ENCODE measurements at places on chromosomes 11 and 22.

- no peak overlapping the region for H3K27ac ChIP-seq
- no peaks in the 10 kb centered on the region for H3K36me3 ChIP-seq
- H3K27me3 ChIP-seq: no peaks in the 10 kb centered on the region
- DNase-seq: no peak
Measured at GRCh38 chr11:9716275-9717039, 52.6 kb downstream of the SWAP70 start.

DNA sequence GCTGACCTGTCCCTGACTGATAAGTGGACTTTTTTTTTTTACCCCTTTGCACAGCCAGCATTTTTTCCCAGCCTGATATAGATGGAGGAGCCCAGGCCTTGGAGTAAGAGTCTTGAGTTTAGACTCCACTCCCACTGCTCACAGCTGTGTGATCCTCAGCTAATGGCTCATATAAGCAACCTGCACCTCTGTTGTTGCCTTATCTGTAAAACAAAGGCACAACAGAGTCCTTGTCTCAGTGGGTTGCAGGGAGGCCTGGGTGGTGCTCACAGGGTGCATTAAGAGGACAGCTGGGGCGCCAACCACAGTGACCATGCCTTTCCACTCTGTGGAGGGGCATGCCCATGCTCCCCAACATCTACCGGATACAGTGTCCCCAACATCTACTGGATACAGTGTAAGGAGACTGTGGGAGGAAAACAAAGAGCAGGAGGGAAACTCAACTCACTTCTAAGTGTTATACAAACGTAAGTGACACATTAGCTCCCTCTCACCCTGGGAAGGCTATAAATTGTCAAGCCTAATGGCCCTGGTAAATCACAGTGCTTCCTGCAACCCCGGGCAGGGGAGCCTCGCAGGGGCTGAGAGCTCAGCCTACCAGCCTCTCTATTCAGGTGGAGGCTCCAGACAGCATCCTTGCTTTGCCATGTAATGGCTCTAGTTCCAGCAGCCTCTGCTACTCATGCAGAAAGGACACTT is 109.5 kb downstream of the TENM4 start:
- H3K4me3 ChIP-seq: no peak overlapping the region
- H3K27me3 ChIP-seq: no peaks in the 10 kb centered on the region
- no peaks in the 10 kb centered on the region for H3K4me1 ChIP-seq
- no peaks in the 10 kb centered on the region for H3K36me3 ChIP-seq
- no peak overlapping the region for H3K27ac ChIP-seq

GRCh38 chr11:68352591-68352990 is 40.2 kb downstream of the LRP5 start:
- no peaks in the 10 kb centered on the region for H3K27me3 ChIP-seq
- H3K27ac ChIP-seq: no peak overlapping the region
- H3K4me1 ChIP-seq: no peaks in the 10 kb centered on the region
- H3K4me3 ChIP-seq: no peak overlapping the region
- no peak for DNase-seq

DNA sequence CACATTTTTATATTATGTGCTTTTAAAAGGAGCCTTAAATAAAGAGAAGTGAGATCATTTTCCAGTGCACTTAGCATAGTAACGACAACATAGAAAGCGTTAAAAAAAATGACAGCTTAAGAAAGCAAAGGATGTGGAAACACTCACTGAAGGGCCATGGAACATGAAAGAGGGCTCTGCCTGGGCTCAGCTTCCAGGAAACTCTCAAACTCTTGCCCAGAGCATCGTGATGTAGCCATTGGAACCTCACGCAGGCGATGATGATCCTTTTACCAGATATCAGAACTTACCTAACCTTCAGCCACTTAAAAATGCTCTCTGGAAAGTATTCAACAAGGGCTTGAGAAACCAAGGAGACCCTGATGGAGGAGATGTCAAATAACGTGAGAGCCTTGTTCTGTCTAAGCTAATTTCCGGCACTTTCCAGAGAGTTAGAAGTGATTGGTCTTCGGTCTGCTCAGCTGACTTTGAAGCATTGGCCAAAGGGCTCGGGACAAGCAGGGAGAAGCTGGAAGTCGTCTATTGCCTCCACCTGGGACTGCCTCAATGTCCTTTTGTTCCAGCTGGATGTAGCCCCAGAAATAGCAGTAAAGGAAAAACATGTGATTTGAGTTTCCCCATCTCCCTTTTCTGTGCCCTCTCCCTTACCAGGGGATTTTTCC is 21.5 kb upstream of the ETS1 start:
- no peak for DNase-seq
- no peaks in the 10 kb centered on the region for H3K36me3 ChIP-seq
- no peaks in the 10 kb centered on the region for H3K4me1 ChIP-seq
- H3K4me3 ChIP-seq: no peak overlapping the region
- H3K27ac ChIP-seq: no peak overlapping the region

GRCh38 chr11:108027057-108027456 is 18.4 kb downstream of the CUL5 start:
- DNase-seq: no peak
- no peak overlapping the region for H3K4me3 ChIP-seq
- H3K27me3 ChIP-seq: no peaks in the 10 kb centered on the region
- no peak overlapping the region for H3K27ac ChIP-seq

- no peak overlapping the region for H3K27ac ChIP-seq
- no peaks in the 10 kb centered on the region for H3K27me3 ChIP-seq
- H3K4me1 ChIP-seq: no peaks in the 10 kb centered on the region
- H3K36me3 ChIP-seq: no peaks in the 10 kb centered on the region
Measured at GRCh38 chr11:12526789-12527188, 147.4 kb upstream of the TEAD1 start.

DNA sequence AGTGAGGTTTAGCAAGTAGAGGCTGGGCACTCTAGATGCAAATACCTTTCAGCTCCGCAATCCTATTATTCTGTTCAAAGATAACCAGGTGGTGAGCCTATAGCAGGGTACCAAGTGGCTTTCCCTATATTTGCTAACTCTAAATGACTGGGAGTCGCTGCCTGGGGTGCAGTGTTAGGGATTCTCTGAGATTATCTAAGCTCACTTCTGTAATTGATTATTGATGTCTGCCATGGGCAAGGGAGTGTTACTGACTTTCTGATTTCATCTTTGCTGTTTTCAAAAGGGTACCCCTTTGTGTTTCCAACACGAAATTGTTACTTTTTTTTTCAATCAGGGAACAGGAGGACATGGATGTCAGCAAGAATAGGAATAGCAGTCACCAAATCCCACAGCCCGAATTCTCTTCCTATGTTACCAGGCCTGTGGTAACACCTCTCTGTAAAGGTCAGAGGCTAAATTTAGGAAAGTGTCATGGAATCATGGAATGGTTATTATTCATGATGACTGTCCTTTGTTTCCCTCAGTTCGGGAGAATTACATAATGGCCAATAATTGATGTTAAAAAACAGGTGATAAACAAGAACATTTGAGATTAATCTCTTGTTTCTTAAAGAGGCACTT is 62.6 kb upstream of the CRYBB3 start:
- no peak for DNase-seq
- peaks cover 35% of the 10 kb centered on the region for H3K4me1 ChIP-seq
- H3K27me3 ChIP-seq: no peaks in the 10 kb centered on the region
- H3K36me3 ChIP-seq: no peaks in the 10 kb centered on the region
- no peak overlapping the region for H3K27ac ChIP-seq

- H3K36me3 ChIP-seq: no peaks in the 10 kb centered on the region
- H3K27me3 ChIP-seq: no peaks in the 10 kb centered on the region
- peaks cover 14% of the 10 kb centered on the region for H3K4me1 ChIP-seq
Measured at GRCh38 chr11:67120456-67120855, 1.4 kb downstream of the KDM2A start.

GRCh38 chr11:2092956-2093412 is 46.2 kb downstream of the IGF2 start:
- H3K36me3 ChIP-seq: no peaks in the 10 kb centered on the region
- no peaks in the 10 kb centered on the region for H3K4me1 ChIP-seq
- H3K27ac ChIP-seq: peak overlapping the region; percentile 46
- peak; percentile 100 for DNase-seq

DNA sequence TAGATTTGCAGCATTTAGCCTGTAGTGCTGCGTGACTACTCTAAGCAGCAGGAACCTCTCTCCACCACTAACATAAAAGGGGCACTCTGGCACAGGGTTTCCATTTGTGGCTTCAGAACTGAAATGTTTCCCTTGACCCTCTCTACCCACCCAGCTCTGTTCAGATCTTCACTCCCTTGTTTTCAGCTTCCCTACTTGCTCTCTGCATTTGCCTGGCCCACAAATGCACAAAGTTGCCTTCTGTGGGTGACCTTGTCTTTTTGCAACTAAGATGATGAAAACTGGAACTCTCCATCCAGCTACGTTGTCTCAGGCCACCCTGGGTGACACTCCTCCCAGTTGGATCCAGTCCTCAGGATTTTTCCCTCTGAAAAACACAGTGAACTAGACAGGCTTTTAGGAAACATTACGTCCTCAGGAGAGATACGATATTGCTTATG is 19.8 kb upstream of the PSMA1 start:
- no peak for DNase-seq
- H3K36me3 ChIP-seq: no peaks in the 10 kb centered on the region
- no peak overlapping the region for H3K4me3 ChIP-seq
- no peaks in the 10 kb centered on the region for H3K27me3 ChIP-seq

- H3K4me1 ChIP-seq: no peaks in the 10 kb centered on the region
- H3K36me3 ChIP-seq: no peaks in the 10 kb centered on the region
- no peak overlapping the region for H3K4me3 ChIP-seq
- no peak overlapping the region for H3K27ac ChIP-seq
Measured at GRCh38 chr11:68678031-68678441, 6.3 kb upstream of the GAL start.

DNA sequence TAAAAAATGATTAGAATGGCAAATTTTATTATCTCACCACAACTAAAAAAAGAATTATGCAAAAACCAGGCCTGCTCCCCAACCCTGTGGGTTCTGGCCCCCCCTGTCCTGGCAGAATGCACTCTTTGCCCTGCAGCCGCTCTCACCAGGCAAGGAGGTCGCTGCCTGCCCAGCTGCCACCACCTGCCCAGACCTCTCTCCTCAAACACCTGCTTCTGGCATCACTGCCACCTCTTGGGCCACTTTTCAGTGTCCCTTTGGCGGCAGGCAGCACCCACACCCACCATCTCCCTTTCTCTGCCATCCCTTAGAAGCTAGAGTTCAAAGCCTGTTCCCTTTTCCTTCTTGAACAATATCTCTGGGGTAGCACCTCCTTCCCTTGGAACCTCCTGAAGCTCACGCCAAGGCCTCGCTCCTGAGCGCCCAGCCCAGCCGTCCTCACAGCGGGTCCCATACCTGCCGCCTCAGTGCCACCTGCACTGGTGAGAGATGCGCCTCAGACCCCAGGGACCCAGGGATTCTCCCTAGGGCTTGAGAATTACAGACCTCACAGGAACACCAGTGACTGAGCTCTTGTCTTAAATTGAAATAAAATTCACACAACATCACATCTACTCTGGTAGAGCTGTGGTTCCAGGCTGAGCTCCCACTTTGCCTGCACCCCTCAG is 44.6 kb downstream of the SGSM3 start:
- no peak overlapping the region for H3K27ac ChIP-seq
- H3K4me3 ChIP-seq: no peak overlapping the region
- peaks cover 21% of the 10 kb centered on the region for H3K36me3 ChIP-seq
- H3K4me1 ChIP-seq: no peaks in the 10 kb centered on the region

- no peak overlapping the region for H3K27ac ChIP-seq
- H3K27me3 ChIP-seq: no peaks in the 10 kb centered on the region
- H3K36me3 ChIP-seq: no peaks in the 10 kb centered on the region
- no peak for DNase-seq
- no peak overlapping the region for H3K4me3 ChIP-seq
- peaks cover 13% of the 10 kb centered on the region for H3K4me1 ChIP-seq
Measured at GRCh38 chr22:41828516-41828915, 4.4 kb upstream of the SREBF2 start.

DNA sequence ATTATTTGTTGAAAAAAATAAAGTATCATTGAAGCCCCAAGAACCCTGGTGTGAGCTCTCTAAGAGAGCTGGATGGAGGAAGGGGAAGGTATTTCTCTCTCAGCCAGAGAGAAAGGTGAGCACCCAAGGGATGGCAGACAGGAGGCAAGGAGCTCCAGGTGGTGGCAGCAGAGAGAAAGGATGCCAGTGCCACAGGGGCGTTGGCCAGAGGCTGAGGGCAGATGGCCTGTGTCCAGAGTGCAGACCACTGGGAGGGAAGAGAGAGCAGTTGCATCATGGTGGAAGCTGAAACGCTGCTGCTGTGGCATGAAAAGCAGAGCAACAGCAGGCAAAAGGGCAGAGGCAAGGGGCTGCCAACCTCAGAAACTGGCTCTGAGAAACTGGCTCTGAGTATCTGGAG is 8.5 kb downstream of the SPON1 start:
- H3K4me1 ChIP-seq: no peaks in the 10 kb centered on the region
- H3K4me3 ChIP-seq: no peak overlapping the region
- peaks cover 16% of the 10 kb centered on the region for H3K27me3 ChIP-seq
- no peak for DNase-seq
- H3K36me3 ChIP-seq: no peaks in the 10 kb centered on the region

DNA sequence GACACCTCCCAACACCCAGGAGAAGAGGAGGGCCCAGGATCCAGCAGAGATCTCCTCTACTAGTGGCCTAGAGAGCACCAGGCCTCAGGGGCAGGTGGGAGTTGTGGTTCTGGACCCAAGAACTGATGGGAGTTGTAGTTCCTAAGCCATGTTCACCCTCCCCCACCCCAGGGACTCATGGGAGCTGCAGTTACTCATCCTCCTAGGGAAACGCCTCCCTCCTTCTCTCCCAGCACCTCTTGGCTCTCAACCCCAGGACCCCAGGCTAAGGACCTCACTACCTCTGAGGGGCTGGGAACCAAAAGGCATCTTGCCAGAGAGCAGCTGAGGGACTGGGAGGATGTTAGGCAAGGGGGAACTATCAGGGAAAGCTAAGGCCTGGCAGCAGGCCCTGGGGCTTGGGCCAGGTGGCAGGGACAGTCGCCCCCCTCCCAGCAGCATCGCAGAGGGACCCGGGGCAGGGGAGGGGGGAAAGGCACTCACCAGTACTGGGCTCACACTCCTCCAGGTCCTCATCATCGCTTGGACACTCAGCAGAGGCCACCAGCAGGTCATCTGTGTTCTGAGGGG is 28.9 kb downstream of the SLC22A12 start:
- peaks cover 11% of the 10 kb centered on the region for H3K4me1 ChIP-seq
- no peaks in the 10 kb centered on the region for H3K27me3 ChIP-seq
- H3K36me3 ChIP-seq: no peaks in the 10 kb centered on the region
- no peak overlapping the region for H3K4me3 ChIP-seq
- peak; percentile 57 for DNase-seq

- H3K4me3 ChIP-seq: no peak overlapping the region
- no peak for DNase-seq
- H3K36me3 ChIP-seq: no peaks in the 10 kb centered on the region
- no peaks in the 10 kb centered on the region for H3K27me3 ChIP-seq
- no peak overlapping the region for H3K27ac ChIP-seq
Measured at GRCh38 chr11:103055221-103055890, 36.6 kb downstream of the DCUN1D5 start.

GRCh38 chr11:133156986-133157745 is 375.1 kb downstream of the OPCML start:
- H3K4me1 ChIP-seq: no peaks in the 10 kb centered on the region
- H3K27ac ChIP-seq: no peak overlapping the region
- no peak overlapping the region for H3K4me3 ChIP-seq
- DNase-seq: no peak
- H3K36me3 ChIP-seq: no peaks in the 10 kb centered on the region
- H3K27me3 ChIP-seq: peaks cover 5% of the 10 kb centered on the region

GRCh38 chr11:1672613-1673350 is 24.2 kb upstream of the KRTAP5-6 start:
- H3K4me1 ChIP-seq: no peaks in the 10 kb centered on the region
- no peaks in the 10 kb centered on the region for H3K27me3 ChIP-seq
- H3K27ac ChIP-seq: no peak overlapping the region
- H3K36me3 ChIP-seq: no peaks in the 10 kb centered on the region
- no peak overlapping the region for H3K4me3 ChIP-seq
- no peak for DNase-seq
